NCI-H510A treated with DMSO at 0.1 percent for 48 hours (cell line): ENCODE measurements at places on chromosomes 3 and 15.

- DNase-seq = no peak
Observed at GRCh38 chr15:52334491-52335160, 39.0 kb upstream of the MYO5C start.

GRCh38 chr15:63362196-63362595, 19.4 kb downstream of the CA12 start:
- DNase-seq = no peak

DNA sequence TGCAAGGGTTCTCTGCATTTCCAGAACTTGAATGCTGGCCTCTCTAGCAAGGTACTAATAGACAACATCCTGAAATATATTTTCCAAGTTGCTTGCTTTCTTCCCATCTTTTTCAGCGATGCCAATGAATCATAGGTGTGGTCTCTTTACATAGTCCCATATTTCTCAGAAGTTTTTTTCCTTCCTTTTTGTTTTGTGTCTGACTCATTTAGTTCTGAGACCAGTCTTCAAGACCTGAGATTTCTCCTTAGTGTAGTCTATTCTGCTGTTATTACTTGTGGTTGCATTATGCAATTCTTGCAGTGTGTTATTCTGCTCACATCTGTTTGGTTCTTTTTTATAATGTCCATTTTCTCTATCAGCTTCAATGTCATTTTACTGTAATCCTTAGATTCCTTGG, 1265.0 kb upstream of the ALCAM start:
- no peak for DNase-seq

- no peak for DNase-seq
Observed at GRCh38 chr3:139935866-139936817, 1.2 kb downstream of the CLSTN2 start.
